ENCODE measurements at places on chromosomes 1 and 21. TPM values are rescaled to one million over a fixed set of nuclear protein-coding genes. Genes with fewer than 3 reads are reported as not detected.

DNA sequence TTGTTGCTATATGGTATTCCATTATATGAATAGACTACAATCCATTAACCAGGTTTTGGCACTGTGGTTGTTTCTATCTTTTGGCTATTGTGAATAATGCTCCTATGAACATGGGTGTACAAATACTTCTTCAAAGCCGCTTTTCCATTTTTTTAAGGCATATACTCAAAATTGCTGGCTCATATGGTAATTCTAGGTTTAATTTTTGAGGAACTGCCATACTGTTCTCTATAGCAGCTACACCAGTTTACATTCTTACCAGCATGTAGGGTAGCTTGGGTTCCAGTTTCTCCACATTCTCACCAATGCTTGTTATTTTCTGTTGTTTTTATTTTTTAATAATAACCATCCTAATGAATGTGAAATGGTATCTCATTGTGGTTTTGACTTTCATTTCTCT lies 19.9 kb upstream of the AGO1 start:
- DNase-seq: no peak

- DNase-seq: no peak
These were observed 14.4 kb downstream of the ALDH9A1 start for GRCh38 chr1:165683848-165684485.

- DNase-seq: no peak
These were observed 16.2 kb upstream of the PPIE start for GRCh38 chr1:39722495-39722894.

- DNase-seq: no peak
These were observed 107.1 kb upstream of the BMP8A start for GRCh38 chr1:39384305-39384704.

The SPATA45 gene
- total RNA-seq: not detected

- DNase-seq: no peak
These were observed 42.3 kb upstream of the HAO2 start for GRCh38 chr1:119326251-119326650.

DNA sequence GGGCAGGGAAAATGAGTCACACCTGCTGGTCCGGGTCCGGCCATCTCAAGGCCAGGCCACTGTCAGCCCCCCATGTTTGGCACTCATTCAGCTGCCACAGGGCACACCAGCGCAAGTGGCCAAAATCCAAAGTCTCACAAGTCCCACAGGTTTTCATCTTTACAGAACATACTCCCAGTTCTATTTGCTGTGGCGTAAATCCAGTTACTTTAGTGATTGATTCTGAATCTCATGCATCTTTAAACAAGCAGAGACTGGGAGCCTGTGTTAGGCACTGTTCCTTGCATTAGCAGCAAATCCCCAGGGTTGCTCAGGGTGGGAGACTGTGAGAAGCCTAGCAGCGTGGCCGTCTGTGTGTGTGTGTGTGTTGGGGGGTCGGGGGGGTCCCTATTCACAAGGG lies 1.1 kb upstream of the SLC2A5 start:
- no peak for DNase-seq

DNA sequence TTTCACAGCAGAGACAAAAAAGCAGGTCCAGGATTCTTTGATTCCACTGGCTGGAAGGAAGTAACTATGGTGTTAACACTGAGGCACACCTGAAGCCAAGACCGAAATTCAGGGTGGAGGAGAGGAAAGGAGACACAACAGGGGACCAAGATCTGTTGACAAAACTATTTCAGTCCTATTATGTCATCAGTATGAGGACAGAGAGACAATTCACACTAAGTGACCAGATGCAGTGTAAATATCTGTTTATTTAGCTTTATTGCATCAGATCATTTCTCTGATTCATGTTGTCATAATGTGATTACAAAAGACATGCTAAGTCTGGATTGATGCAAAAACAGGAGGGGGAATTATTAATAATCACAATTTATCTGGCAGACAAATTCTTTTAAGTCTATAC lies 118.8 kb downstream of the SIPA1L2 start:
- DNase-seq: no peak

DNA sequence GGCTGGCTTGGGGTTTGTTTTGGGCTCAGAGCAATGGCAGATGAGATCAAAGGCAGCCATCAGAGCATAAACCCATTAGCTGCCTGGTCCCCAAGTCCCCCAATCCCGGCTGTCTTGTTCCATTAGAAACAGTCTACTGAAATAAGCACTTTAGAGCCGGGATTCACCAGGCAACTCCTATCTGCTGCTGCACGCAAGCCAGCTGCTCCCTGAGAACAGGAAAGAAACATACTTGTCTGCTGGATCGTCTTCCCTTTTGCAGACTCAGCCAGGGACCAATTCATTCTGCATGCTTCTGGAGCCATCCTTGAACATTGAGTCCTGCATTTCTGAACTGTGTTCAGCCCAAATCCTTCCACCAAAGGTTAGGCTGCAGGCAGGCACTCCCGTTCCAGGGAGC lies 21.8 kb downstream of the RXRG start:
- no peak for DNase-seq

The FCRL1 gene
- not detected for total RNA-seq

GRCh38 chr1:169929210-169929526 lies 35.5 kb upstream of the SCYL3 start:
- no peak for DNase-seq

The ARHGAP29 gene
- 15.2 TPM for total RNA-seq

GRCh38 chr21:41977034-41977950 lies 23.5 kb upstream of the C2CD2 start:
- DNase-seq: no peak

DNA sequence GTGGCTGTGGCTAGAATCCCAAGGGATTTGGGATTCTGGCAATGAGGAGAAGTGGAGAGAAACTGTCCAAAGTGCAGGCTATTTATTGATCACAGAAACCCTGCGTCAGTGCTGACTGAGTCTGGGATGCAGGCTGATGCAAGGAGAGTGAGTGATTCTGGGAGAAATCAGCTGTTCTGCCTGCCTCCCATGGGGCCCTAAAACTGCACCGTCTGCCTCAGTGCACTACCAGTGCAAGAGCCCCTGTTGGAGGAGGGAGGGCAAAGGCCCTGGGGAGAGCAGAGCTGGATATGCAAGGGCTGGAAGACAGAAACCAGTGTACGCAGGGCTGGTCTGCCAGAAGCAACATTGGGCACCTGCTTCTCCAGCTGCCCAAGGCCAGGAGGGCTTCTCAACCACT lies 42.6 kb downstream of the C1orf198 start:
- no peak for DNase-seq

GRCh38 chr1:89894210-89895201 lies 73.7 kb downstream of the LRRC8D start:
- DNase-seq: no peak

DNA sequence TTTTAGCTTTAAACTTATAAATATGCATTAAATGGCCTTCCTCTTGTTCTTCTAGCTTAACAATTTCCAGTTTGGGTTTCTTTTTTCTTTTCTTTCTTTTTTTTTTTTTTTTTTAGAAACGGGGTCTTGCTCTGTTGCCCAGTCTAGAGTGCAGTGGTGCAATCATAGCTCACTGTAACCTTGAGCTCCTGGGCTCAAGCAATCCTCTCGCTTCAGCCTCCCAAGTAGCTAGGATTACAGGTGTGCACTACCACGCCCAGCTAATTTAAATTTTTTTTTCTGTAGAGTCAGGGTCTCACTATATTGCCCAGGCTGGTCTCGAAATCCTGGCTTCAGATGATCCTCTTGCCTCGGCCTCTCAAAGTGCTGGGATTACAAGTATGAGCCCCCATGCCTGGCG lies 37.9 kb upstream of the RUNX3 start:
- DNase-seq: no peak

- DNase-seq: peak; percentile 53
These were observed 128.6 kb downstream of the PRDM2 start for GRCh38 chr1:13828454-13829151.

The ATG4C gene
- total RNA-seq: 13.2 TPM

DNA sequence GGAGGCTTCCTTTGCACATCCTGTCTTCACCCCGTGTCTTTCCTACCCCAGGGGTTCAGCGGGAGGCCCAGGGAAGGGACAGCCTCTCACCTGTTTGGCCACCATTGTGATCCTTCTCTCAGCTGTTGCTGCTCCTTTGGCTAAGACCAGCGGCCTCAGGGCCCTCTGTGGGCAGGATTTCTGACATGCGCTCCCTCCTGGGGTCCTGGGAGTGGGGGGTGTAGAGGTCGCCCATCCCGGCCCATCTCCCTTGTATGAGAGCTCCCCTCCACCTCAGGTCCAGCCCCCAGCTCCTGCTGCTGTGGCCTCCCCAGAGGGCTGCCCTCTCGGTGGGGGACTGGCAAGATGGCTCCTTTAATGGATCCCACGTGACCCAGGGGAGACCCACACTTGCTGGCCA lies 120.5 kb downstream of the PRDM2 start:
- no peak for DNase-seq

DNA sequence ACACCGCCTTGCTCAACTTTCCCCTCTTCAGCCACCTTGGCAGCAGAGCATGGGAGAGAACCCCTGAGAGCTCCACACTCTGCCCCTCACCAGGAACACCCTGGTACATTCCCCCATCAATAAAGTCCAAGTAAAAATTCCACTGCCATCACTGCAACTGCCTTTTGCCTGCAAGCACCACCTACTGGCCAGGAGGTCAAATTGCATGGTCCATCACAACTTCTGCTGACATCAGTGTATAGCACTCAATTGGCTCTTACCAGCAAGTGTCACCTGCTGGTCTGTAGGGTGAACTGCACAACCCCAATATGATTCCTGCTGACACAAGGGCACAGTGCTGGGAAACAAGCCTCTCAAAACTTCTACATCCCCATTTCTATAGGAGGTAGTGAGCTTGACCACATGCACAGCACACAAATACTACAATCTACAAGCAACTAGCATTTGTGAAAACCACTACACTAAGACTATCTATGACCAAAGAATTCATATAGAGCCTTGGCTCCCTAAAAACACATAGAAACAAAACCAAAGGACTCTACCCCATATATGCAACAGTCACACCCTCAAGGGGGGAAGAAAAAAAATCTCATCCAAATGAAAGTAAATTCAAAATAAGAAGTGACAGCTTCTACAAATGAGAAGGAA lies 69.2 kb downstream of the FASLG start:
- no peak for DNase-seq

DNA sequence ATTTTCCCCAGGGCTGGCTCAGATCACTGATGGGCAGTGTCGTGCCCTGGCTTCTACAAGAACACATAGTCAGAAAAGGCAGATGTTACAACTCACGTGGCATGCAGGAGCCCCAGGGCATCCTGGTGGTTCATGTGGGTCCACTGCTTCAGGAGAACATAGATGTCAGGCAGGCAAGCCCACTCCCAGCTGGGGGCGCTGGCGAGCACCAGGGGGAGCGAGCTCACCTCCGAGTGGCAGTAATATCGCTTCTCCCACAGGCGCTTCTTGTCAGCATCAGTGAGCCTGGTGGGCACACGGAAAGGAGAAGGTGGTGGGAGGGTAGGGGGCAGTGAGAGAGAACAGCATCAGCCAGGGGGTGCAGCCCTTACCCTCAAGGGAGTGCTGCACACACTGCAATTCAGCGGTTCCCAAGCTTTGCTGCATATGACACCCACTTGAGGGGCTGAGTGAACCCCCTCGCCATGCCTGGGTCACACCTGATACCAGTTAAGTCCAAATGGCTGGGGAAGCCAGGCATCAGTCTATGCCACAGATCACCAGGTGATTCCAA lies 34.3 kb upstream of the PPP1R15B start:
- peak; percentile 37 for DNase-seq

The GUCA2A gene
- total RNA-seq: not detected

The WNT2B gene
- total RNA-seq: 0.77 TPM

DNA sequence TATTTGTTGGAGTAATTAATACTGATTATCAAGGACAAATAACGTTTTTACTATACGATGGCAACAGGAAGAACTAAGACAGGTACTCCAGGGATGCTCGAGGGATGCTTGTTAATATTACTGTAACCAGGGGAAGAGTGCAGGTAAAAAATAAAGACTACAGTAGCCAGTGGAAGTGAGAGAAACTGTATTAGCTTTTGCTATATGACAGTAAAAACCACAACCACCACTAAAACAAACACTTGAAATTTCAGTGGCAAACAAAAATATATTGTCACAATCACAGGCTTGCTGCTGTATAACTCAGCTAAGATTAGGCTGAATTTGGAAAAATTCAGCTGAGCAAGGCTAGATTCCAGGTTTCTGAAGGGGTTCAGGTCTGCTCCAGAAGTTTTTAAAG lies 812.6 kb upstream of the ADGRL4 start:
- no peak for DNase-seq

GRCh38 chr1:15636436-15636835 lies 19.2 kb downstream of the DDI2 start:
- DNase-seq: no peak

- no peak for DNase-seq
These were observed 14.2 kb upstream of the HSD3B1 start for GRCh38 chr1:119492763-119493162.

The C1QB gene
- total RNA-seq: not detected

GRCh38 chr1:171550050-171550449 lies 64.7 kb downstream of the PRRC2C start:
- DNase-seq: no peak

DNA sequence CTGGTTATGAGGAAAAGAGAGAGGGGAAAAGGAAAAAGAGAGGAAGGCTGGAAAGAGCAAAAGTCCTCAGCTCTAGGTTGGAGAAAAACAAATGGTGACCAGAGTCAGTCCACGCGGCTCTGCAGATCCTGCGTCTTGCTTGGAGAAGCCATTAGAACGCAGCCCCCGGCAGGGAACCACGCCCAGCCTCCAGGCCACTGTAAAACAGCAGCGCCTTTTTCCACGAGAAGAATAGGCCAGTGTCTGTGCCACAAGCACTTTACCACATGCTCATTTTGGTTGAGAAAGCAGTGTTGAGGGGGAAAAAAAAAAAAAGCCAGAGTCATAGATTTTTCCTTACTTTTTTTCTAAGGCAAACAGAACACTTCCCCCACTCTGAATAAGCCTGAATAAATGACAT lies 846.9 kb upstream of the ADAMTS5 start:
- no peak for DNase-seq

GRCh38 chr1:221149555-221150075 lies 270.4 kb downstream of the HLX start:
- DNase-seq: no peak

- no peak for DNase-seq
These were observed 24.1 kb downstream of the POGZ start for GRCh38 chr1:151435174-151435573.

All from progenitor cell of endocrine pancreas (in vitro differentiated cells).